MCF 10A (cell line): ENCODE measurements at places on chromosomes 12 and 14. TPM values are rescaled to one million over a fixed set of nuclear protein-coding genes. Genes with fewer than 3 reads are reported as not detected.

DNA sequence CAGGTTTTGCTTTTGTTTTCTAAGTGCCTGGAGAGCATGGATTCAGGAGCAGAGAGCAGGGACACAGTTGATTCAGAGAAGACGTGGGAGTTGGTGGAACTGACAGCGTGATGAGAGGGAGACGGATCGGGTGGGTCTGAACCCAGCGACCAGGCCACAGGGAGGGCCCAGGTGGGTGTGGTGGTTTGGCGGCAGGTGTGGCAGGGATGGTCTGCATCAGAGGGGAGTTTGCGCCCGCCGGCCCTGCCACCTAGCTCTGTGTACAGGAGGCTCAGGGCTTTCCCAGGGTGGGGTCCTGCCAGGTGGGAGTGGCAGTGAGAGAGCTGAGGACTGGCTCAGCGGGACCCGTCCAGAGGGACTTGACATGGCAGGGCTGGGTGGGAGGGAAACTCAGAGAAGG is 33.3 kb upstream of the DIO3 start:
- H3K27me3 ChIP-seq = peaks cover 16% of the 10 kb centered on the region
- no peak for DNase-seq
- no peaks in the 10 kb centered on the region for H3K36me3 ChIP-seq
- H3K4me1 ChIP-seq = no peaks in the 10 kb centered on the region

DNA sequence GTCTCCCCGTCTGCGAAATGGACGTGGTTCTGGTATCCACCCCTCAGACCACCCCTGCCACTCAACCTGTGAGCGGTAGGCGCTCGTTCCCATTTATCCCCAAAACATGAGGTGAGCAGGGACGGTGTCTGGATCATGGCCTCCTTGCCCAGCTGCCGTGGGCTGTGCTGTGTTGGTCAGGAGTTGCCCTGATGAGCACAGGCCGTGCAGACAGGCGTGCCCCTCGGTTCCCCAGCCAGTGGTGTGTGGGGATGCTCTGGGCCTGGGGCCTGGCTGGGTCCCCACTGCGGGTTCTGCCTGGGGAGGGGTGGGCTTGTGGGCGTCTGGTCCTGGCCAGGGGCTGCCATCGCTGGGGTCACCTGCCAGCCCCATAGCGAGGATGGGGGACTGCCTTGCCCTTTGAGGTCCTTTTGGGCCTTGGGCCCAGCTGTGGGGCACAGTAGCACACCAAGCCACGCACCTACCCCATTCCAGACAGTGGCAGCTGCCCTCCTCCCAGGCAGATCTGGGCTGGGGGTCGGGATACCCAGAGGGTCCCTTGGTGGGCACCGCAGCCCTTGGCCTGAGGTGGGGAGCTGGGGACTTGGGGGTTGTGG is 11.3 kb upstream of the PUS1 start:
- H3K4me1 ChIP-seq = no peaks in the 10 kb centered on the region
- H3K27me3 ChIP-seq = no peaks in the 10 kb centered on the region
- H3K27ac ChIP-seq = no peak overlapping the region
- H3K36me3 ChIP-seq = peaks cover 47% of the 10 kb centered on the region

Gene ANO4
- 0.15 and 0.91 TPM in 2 replicates for total RNA-seq

Gene NID2
- not detected in 2 replicates for total RNA-seq

Gene PDE3A
- total RNA-seq = not detected in 2 replicates

Gene RERGL
- total RNA-seq = 0.37 TPM in 1 of 2 replicates, not detected in the other
